ENCODE measurements at places on chromosomes 7 and 10.

DNA sequence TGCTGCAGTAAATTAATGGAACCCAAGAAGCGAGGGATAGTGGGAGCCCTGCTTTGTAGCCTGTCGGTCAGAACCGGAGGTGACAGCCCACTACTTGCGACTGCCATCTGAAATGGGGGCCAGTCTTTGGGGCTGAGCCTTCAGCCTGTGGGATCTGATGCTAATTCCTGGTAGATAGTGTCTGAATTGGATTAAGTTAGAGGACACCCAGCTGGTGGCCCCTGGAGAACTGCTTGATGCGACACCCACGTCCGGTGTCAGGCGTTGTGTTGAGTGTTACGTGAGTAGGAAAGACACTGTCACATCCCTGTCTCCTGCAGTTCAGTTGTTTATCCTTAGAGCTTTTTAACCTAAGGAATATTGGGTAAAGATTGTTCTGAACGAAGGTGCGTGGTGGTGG is 5.0 kb downstream of the EIF3B start:
- no peak for DNase-seq

DNA sequence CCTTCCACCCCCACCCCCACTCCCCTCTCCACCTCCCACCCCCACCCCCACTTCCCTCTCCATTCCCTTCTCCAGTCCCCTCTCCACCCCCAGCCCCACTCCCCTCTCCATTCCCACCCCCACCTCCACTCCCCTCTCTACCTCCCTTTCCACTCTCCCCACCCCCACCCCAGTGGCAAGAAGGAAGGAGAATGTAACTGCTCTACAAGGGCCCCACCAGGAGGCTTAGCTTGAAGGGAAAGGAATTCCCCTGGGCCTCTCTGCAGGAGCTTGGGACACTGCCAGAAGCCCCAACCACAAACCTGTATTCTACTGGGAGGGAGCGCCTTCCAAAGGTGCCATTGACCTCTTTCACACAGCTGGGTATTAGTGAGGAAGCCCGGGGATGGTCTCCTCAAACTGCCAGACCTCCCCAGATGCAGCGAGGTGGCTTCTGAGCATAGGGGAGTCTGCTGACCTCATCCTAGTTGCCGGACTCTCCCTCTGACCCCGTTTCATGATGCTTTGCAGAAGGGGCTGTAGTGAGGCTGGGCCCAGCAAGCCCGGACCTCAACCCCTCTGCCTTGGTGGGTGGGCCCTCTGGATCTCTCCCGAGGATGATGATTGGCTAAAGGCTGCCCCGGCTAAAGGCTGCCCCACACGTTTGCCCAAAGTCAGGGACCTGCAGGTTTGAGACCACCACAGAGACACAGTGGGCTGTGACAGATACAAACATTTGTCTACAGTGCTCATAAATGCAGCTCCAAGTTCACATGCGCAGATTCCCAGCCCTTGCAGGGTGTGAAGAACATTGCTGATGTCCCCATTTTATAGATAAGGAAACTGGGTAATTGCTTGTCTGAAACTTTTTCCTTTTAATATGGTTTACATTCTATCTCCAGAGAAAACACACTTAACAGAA is 2.9 kb downstream of the DEPP1 start:
- no peak for DNase-seq

DNA sequence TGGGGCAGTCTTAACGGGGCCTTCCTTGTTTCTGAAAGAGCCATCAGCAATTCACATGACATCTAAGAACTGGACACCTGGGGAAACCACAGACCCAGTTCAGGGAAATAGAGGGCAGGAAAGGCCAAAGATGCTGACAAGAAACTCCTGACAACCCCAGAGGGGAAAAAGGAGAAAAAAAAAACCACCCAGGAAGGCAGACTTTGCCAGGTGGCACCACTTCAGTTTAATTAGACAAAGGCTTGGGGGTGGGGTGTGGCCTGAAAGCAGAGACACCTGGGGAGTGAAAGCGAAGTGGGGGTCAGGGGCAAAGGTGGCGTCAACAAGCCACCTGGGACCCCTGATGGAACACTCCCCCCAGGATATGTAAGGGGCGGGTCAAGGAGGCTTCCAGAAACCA is 53.6 kb downstream of the RAB11FIP2 start:
- DNase-seq: no peak

DNA sequence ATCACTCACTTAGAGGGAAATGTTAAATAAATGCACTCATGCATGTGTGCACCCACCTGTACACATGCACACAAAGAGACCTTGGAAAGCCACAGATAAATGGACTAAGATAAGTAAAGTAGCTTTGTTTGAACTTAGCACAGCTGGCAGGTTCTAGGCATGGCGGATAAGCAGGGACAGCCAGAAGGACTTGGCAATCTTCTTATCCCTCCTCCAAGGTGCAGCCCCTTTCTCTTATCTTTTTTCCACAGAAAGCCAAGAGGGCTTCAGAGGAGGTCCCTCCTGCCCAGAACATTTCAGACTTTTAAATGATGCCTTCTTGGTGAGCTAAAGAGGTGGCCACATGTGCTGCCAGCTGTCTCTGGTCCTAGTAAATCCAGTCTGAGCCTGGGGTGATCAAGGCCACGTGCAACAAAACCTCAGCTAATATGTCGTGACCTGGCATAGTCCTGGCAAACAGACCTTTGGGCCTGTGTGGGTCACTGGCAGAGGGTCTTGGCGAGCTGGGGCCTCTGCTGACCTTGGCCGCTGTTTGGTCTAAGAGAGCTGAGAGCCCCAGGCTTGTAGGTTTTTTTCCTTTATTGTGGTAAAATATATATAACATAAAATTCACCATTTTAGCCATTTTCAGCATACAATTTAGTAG is 43.2 kb upstream of the SLC35B4 start:
- no peak for DNase-seq

- DNase-seq: no peak
Measured at GRCh38 chr7:42189535-42189934, 47.5 kb downstream of the GLI3 start.

DNA sequence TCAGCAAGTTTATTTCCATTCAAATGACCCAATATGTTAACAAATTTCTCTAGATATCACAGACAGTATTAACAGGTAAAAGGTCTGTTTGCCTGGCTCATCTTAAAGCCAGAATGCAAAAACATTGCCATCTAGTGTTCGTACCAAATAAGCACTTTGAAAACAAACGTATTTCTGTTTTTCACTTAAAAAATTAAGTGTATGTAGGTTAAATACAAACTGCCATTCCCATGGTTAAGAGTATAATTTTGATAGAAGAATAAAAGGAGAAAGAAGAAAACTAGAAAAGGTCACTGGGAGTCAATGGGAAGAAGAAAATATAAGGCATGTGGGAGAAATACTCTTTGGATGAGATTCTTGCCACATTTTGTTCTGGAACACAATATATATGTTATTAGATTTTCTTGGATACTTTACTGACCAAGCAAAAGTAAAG is 51.0 kb downstream of the ORC5 start:
- no peak for DNase-seq

DNA sequence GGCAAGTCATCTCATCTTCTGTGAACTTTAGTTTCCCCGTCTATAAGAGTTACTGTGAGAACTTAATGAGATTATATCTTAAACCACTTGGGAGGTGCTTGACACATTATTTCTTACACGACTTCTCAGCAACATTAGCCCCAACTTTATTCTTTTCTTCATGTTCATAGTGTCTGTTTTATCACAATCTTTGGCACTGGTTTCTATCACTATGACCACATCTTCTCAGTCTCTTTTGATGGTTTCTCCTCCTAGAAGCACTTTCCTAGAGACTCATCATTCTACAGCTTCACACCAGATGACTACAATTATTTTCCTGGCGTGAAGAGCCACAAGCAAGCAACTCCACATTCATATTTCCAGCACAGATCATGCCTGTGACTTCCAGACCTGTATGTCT is 26.5 kb upstream of the BET1 start:
- peak; percentile 51 for DNase-seq

DNA sequence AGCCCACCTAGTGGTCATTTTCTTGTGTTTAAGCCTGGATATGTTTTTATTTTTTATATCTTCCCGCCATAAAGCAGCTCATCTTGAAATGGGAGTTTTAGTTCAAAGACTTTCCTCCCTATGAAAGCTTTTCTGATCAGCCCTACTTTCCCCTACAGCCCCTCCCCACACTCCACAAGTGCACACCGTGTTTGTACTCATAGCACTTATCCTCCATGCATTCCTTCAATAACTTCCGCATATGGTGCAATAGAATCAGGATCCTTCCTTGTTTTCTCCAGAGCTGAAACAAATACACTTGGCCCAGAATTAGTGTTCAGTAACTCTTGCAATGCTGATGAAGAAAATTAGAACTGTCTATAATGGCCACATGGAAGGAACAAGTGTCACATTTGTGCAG is 235.9 kb downstream of the KCNMA1 start:
- DNase-seq: no peak

- DNase-seq: no peak
Measured at GRCh38 chr7:100789055-100789454, 38.3 kb downstream of the EPHB4 start.

GRCh38 chr7:105470090-105470489 is 52.0 kb downstream of the PUS7 start:
- DNase-seq: no peak

DNA sequence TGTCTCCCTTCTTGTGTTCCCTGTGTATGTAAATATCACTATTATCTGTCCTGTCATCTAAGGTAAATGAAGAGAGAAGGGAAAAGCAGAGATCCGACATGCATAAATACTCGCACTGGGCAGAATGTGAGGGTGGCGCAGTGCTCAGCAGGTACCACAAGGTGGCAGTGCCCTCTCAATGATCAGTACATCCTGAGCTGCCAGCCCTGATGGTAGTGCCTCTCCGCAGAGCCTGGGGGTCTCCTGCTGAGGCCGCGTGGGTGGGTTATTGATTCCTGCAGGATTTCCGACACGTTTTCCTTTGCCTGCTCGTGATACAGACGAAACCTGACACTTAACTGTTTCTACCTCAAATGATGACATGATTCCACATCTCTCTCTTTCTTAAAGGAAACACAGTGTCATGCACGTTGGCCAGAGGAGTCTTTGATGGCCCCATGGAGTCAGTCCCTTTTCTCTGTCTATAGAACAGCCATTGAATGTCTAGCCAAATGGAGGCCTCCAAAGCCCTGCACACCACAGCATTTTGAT is 19.8 kb downstream of the RGR start:
- DNase-seq: peak; percentile 61

DNA sequence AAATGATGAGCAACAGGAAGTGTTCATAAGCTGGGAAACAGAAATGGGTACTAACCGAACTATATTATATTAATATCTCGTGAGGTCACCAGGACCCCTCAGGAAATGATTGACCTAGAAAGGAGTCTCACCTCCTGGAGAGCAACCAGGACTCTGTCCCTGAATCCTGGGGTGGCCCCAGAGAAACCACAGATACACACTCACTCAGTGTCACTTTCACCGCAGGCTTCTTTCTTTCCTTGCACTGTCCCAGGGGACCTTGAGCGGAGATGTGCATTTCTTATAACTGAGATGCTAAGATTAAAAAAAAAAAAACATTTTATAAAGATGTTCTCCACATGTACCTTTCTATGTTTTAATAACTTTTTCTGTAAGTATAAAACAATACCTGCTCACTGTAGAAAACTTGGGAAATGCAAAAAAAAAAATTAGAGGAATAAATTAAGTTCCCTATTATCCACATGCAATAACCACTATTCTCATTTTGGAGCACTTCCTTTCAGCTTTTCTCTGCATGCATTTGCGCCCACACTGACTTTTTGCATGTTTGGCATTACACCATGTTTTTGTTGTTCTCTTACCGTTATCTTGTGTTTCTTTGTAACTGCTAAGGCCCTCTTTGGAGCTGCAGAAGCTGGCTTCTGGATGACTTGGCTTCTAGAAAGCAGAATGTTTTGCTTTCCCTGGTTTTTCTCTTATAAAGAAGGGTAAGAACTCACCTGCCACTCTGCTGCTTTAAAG is 15.0 kb downstream of the NOD1 start:
- no peak for DNase-seq

DNA sequence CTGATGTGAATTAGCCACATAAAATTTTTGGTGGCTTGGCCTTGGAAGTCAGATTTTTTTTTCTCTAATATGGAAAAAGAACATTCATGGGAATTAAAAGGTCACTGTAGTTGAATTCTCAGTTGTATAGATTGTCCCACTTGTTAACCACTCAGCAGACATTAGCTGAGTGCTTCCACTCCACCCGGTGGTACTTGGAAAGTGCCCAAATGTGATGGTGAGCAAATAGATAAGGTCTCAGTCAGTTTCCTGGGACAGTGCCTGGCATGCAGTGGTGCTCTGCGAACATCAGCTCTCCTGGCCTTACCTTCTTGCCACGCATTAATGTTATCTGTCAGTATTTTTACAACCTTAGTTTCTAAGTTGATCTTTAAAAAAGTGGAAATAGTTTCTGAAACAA is 1.4 kb downstream of the ATP5F1C start:
- DNase-seq: no peak

DNA sequence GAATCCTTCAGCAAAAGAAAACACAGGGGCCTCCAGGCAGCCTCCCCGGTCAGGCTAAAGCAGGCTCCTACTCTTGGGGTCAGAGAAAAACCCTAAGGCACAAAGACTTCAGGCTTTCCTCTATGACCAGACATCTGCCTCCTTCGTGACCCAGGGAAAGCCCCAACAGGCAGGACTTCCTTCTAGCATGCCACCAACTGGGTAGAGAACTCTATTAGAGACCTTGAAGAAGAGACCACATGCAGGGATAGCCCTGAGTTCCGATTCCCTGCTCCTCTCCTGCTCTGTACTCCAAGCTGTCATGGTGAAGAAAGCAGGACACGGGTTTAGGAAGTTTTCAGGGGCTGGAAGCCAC is 1.3 kb downstream of the TRPV6 start:
- DNase-seq: no peak

DNA sequence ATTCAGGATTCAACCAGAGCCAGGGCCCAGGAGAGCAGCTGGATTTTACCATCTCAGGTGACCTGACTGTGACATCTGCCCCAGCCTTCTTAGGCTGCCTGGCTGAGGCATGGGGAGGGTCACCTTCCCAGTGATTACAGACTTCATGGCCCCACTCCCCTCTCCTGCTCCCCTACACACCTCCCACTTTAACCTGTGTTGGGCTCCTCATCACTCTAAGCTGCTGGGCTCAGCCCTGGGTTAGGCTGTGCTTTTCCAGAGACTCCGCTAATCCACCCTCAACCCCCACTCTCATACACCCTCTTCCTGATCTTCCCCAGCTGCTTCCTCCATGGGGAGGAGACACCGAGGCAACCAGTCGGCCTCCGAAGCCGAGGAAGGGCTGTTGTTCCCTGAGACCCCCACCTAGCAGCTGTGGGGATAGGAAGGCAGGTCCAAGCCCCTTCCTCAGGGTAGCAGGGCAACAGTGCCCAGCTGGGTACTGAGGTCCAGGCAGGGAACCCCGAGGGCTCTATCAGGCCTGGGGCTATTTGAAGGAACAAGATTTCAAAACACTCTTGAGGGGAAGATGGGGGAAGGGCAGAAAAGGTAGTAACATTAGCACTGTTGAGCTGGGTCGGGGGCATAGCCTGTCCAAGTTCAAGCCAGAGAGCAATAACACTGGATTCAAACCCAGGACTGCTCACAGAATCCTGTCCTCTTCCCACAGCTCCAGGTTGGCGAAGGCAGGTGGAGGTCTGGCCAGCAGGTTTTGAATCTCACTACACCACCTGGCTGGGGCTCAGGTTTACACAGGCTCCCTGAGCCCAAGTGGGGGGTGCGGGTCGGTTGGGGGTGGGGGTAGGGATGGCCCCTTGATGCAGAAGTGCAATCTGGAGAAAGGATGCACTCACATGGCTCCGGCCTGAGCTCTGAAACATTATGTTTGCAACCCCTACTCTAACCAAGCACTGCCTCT is 1.8 kb downstream of the IMPDH1 start:
- DNase-seq: no peak

All from immature natural killer cell (primary cell).